ENCODE measurements at places on chromosomes 3 and 15.

- no peak for DNase-seq
Measured at GRCh38 chr3:193148688-193149473, 92.1 kb upstream of the PLAAT1 start.

- DNase-seq, result no peak
Measured at GRCh38 chr3:173266441-173266840, 125.4 kb upstream of the SPATA16 start.

DNA sequence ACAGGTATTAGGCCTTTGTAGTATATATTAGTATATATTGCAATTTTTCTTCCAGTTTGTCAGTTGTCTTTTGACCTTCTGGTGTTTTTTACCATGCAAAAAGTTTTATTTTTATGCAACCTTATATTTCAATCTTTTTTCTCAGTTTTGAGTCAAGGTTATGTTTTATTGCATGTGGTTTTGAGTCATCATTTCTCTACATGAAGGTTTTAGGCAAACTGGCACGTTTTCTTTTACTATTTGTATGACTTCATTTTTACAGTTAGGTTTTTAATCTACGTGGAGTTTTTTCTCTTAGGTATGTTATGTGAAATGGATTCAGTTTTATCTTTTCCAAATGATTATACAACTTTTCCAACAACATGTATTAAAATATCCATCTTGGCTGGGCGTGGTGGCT lies 36.8 kb upstream of the TCAIM start:
- no peak for DNase-seq

GRCh38 chr15:27955087-27955486 lies 144.0 kb downstream of the OCA2 start:
- no peak for DNase-seq

GRCh38 chr3:168134931-168135330 lies 39.2 kb upstream of the GOLIM4 start:
- DNase-seq, result no peak

DNA sequence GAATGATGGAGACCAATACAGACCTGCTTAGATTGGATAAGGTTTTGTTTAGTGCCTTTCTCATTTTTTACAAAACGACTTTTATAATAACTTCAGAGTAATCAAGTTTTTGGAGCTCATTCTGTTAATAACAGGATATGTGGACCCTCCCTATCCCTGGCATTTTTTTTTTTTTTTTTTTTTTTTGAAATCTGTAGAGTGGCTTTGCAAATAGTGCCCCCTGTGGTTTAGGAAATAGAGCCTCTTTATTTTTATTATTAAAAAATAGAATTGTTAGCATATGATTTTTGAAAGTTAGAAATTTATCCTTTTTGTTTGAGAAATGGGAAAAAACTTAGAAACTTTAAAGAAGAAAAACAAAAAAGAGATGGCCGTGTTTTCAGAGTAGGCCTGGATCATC lies 11.4 kb downstream of the SKIL start:
- no peak for DNase-seq

DNA sequence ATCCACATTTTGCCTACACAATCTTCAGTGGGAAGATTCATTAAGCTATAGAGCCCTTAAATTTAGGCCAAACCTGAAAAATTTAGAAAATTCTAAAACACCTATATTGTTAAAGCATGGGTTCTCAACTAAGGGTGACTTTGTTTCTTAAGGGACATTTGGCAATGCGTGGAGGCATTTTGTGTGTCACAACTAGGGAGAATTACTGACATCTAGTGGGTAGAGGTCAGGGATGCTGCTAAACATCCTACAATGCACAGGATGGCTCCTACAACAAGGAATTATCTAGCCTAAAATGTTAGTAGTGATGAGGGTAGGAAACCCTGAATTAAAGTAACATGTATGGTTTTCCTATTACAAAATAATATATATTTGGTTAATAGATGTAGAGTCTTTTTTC lies 55.8 kb downstream of the TBC1D5 start:
- DNase-seq, result no peak

- DNase-seq, result no peak
Measured at GRCh38 chr15:49865925-49866757, 245.3 kb downstream of the DTWD1 start.

- DNase-seq, result no peak
Measured at GRCh38 chr3:23170291-23170690, 32.8 kb upstream of the UBE2E2 start.

GRCh38 chr15:57696146-57696545 lies 10.4 kb upstream of the POLR2M start:
- no peak for DNase-seq

DNA sequence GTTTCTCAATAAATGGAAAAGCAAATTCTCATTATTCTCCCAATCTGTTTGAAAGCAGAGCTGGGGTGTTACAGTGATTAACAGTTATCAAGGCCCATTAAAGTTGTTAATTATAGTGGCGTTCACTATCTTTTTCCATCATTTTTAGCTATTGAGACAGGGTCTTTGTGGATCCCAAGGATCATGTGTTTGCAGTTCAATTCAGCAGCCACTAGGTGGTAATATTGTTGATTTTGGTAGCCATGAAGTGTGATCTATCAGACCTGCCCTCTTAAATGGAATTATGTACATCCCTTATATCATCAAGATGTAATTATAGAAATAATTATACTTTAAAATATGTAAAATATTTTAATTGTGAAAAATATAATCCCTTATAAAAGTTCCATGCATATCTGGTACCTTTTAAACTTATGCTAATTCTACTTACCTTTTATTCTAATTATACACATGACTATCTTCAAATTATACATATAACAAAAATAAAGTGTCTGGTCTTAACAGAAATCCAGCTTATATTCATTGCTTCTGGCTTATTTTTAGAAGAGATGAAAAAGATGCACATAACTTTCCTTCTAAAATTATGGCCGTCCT lies 126.4 kb downstream of the GREM1 start:
- DNase-seq, result no peak

DNA sequence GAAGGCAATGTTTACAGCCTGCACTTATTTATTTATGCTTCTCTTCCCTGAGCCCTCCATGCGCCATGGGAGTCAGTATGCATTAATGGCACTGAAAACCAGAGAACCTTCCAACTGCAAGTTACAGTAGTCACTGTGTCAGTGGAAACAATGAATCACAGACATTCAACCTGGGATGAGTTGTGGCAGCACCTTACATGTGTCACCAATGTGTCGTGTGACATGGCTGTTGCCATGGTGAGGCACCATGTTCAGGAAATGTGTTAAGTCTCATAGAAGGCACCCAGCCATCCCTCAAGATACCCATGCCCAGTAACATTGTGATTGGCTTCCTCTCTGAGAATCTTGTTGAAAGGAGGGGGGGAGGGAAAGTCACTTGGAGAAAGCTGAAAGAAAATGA lies 105.0 kb downstream of the FOXP1 start:
- no peak for DNase-seq

DNA sequence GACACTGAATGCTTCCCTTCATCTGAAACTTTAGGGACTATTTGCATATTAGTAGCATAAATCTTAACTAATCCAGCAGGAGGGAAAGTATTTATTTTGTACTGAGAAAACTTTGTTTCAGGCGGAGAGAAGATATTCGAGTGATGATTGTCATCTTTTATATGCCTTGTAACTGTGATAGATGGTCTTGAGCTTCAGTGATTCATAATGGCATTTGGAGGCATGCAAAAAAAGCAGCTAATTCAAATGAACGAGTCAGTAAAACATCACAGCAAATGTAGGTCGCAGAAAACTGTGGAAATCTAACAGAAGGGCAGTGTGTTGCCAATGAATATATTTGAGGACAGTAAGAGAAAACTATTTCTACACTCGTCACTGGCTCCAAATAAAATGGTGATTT lies 643.7 kb upstream of the NAALADL2 start:
- no peak for DNase-seq

GRCh38 chr3:100517276-100517675 lies 24.9 kb downstream of the TMEM45A start:
- DNase-seq, result no peak

DNA sequence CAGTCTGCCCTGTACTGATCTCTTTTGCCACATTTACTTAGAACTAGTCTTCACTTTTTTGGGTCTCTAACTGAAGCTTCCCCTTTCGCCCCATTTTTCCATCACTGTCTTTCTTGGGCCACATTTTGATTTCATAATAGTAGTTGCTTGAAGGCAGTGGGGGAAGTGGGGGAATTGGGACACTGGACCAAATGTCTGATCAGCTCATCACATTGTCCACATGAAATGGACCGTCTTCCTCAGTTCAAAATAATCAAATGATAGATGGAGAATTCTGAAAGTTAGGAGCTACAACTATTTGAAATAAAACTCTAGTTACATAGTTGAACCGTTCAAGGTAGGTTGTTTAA lies 747 bp downstream of the PDCD6IP start:
- no peak for DNase-seq

GRCh38 chr15:83545804-83546511 lies 98.8 kb downstream of the SH3GL3 start:
- DNase-seq, result no peak

DNA sequence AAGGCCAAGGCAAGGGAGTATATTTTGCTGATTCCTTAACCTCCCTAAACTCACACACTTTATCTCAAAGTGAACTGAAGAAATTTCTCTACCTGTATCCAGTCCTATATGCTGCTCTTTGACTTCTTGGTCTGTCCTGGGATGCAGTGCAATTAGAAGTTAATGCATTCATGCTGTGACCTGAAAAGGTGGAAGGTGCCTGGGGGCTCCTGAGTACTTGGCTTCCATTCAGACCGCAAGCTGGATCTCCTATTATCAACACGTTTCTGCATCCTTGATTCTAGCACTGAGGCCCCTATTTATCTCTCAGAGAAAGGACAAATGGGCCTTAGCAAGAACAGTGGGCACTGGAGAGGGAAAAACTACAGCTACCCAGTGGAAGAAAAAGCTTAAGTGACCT lies 17.7 kb upstream of the CADPS start:
- no peak for DNase-seq

GRCh38 chr3:5499404-5499803 lies 311.9 kb downstream of the EDEM1 start:
- DNase-seq, result no peak

DNA sequence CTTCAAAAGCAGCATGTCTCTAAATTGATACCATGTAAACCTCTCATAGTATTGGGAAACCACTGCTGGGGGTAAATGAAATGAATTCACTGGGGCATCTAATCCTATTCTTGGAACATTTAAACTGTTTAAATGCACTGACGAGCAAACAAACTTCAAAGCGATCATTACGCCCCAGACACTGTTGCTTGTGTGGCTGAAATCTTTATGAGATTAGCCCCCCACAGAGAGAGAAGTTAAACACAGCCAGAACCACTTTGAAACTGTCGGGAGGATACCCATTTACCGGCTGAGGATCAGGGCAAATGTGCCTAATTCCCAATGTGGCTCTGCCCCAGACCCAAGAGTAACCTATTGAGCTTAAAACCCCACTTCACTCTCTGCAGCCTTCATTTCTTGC lies 308.4 kb upstream of the CDIN1 start:
- DNase-seq, result no peak

Data from cortex of kidney (tissue), 1 donor.